ENCODE measurements at places on chromosomes 11 and 22.

GRCh38 chr22:42863349-42863961, 6.4 kb upstream of the ARFGAP3 start:
- no peak for DNase-seq

DNA sequence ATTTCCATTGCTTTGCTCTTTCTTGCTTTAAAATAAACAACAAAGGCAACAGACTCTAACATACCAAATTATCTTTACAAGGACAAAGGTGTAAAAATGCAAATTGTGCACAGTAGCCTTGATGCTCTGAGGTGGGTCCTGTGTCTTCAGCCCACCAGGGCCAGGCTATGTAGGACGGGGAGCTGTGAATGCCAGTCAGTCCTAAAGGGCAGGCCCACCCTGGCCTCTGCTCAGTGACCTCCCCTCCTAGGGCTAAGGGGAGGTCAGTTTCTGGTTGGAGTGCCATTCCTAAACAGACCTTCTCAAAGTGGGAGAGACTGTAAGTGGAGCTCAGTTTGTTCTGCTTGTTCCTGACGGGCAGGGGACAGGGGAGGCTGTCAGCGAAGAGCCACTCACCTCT, 78.0 kb upstream of the SUSD2 start:
- DNase-seq, result no peak

- no peak for DNase-seq
These were observed 7.4 kb upstream of the MDK start for GRCh38 chr11:46373787-46374740.

DNA sequence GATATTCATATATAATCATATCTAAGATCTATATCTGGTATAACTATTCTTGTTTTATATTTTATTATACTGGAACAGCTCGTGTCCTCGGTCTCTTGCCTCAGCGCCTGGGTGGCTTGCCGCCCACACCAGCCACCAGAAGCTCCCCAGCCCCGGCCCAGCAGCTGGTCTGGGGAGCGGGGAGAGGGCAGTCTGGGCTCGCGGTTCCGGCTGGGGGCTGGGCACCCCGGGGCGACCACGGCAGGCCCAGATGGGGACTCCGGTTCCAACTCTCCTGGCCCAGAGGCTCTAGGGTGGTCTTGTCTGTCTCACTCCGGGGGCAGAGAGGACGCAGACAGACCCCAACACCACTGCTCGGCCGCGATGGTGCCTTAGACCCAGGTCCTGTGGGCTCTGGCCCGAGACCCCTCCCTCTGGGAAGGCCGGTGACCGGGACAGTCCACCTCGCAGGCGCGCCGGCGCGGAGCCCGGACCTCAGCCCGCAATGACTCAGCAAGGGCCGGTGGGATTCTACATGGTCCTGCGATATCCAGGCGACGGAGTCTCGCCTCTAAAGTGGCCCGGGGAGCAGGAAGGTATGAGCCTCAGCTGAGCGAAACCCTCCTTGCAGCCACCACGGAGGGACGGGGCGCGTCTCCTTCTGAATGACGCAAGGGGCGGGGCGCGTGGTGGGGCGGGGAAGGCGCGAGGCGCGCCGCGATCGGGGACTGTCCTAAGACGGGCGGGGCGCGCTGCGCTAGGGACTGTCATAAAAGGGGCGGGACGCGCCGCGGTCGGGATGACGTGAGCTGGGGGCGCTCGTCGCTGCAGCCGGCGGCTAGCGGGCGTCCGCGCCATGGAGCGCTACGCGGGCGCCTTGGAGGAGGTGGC, at the start of gene DGCR6:
DGCR6 (plus strand) TSS at position 781 of the 870 bp plus-strand sequence; CDS start at position 836, 55 bp downstream.
- no peak for DNase-seq

DNA sequence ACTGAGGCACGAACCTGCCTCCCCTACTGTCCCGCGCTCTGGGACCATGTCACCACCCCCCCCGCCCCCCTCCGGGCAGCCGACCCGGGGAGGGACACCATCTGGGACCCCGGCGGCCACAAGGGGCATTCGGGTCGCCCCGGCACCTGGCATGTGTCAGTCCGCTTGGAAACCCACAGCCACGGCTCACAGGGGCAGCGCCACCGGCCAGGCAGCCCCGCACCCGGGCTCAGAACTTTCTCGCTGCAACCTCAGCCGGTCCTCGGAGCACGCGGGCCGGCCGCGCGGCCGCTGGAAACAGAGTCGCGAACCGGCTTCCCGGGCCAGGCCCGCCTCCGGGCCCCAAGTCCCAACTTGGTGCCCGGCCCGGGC, 159.9 kb upstream of the GRK3 start:
- DNase-seq, result no peak

DNA sequence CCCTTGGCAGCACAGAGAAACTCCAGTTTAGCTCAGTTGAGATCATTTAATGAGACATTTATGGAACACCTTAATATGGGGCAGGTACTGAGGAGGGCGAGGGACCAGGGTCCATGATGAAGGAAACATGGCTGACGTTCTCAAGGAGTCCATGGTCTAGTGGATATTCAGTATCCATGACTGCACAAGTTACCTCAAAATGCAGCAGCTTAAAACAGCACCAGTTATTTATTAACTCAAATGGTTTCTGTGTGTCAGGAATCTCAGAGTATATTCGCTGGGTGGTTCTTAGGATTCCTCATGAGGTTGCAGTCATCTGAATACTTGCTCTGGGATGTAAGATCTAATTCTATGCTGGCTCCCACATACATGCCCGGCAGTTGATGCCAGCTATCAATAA, 346.8 kb downstream of the LARGE1 start:
- DNase-seq, result no peak

- no peak for DNase-seq
These were observed 85.0 kb downstream of the CHST1 start for GRCh38 chr11:45580399-45580798.
